ENCODE measurements at places on chromosomes 2 and 18. TPM values are rescaled to one million over a fixed set of nuclear protein-coding genes. Genes with fewer than 3 reads are reported as not detected.

The LIPT1 gene
- total RNA-seq: 2.0 TPM

The CFAP221 gene
- not detected for total RNA-seq

The EML4 gene
- 60.6 TPM for total RNA-seq

The OTOF gene
- 0.14 TPM for total RNA-seq

The PXDN gene
- 471 TPM for total RNA-seq

The NYAP2 gene
- total RNA-seq: not detected

The REG1B gene
- total RNA-seq: not detected

Data from placental pericyte (primary cell).